ENCODE measurements at places on chromosomes 16 and 17.

DNA sequence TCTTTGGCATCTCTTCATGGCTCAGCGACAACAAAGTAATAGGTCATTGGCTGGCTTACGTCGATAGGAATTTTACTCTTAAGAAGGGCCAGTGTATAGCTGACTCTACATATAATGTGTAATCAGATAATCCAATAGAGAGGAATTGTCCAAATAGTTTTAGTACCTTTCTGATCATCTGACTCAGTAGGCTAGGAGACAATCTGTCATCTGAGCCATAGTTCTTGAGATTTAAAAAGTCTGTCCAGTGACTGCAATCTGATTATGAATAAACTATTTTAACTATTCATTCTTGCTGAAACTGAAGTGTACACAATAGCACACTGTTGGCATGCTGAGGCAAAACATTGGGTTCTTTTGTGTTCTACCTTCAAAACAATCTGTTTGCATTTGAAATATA is 21.4 kb upstream of the NOL11 start:
- DNase-seq: no peak

DNA sequence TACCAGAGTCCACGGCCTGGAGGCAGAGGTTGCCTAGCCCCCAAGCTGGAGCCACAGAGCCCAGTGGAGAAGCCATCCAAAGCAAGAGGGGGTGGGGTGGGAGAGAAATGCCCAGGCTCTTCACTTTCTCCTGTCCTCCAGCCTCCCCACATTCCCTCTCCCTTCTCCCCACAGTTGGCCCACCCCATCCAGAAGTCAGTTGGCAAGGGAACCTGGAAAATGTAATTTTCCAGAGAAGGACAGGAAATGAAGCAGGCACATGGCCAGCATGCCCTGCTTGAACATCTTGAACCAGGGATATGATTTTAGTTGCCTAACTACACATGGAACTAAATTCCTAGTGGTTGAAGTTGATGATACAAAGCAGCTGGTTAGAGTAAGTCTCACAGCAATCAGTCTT is 73.3 kb upstream of the IRX6 start:
- no peak for DNase-seq

DNA sequence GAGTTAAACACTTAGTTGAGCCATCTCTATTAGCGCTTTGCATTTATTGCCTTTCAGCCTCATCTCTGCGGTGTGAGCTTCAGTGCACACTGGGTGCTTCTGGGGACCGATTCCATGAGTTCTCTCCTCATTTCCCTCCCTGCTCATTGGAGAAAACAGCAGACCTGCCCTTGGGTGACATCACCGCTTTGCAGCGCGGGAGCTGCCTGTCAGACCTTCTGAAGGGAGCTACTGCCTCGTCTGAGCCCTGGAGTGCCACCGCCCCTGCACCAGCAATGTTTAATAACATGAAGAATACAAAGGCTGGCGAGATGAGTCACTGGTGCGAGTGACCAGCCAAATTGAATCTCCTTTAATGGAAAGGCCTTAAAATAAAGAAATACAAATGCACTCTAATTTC is 30.2 kb upstream of the CPPED1 start:
- no peak for DNase-seq

DNA sequence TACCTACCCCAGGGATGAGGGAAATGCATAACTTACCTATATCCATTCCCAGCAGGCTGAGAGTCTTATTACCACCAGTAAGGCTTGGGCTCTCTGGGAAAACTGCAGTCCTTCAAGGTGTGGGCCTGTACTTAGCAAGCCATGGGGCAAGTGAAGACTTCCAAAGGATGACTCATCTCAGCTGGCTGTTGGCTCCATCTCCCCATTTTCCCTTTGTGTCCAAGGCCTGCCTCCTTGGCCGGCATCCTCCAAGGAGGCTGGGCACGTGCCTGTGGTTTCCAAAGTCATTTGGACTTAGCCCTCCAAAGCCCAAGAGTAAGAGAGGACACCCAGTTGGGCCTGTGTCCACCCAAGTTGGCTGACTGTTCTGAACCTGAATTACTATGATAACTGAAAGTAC is 89.8 kb downstream of the TMEM100 start:
- DNase-seq: no peak

GRCh38 chr16:29824589-29825144 is 4.4 kb downstream of the MVP start:
- DNase-seq: no peak

GRCh38 chr16:55954906-55955305 is 79.7 kb upstream of the CES5A start:
- no peak for DNase-seq

DNA sequence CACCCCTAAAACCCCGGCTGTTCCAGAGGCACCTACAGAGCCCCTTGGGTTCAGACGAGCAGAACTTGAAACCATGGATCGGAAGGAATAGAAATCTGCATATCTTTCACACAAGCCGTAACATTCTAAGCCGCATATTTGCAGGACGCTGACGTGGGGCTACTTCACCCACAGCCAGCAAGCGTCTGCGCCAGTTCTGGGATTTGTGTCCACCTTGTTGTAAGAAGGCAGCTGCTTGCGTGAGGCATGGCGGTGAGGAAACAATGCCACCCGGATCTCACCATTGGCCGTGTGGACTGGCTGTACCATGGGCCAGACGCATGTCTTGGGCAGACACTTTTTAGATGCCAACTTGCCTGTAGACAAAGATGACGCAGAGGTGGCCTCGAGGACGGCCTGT is 34.5 kb downstream of the TNFRSF13B start:
- no peak for DNase-seq

GRCh38 chr16:50833929-50834328 is 92.0 kb downstream of the CYLD start:
- DNase-seq: no peak

- no peak for DNase-seq
Observed at GRCh38 chr16:75262104-75262799, 10.8 kb upstream of the BCAR1 start.

- DNase-seq: no peak
Observed at GRCh38 chr17:13385481-13385911, 216.2 kb downstream of the HS3ST3A1 start.

DNA sequence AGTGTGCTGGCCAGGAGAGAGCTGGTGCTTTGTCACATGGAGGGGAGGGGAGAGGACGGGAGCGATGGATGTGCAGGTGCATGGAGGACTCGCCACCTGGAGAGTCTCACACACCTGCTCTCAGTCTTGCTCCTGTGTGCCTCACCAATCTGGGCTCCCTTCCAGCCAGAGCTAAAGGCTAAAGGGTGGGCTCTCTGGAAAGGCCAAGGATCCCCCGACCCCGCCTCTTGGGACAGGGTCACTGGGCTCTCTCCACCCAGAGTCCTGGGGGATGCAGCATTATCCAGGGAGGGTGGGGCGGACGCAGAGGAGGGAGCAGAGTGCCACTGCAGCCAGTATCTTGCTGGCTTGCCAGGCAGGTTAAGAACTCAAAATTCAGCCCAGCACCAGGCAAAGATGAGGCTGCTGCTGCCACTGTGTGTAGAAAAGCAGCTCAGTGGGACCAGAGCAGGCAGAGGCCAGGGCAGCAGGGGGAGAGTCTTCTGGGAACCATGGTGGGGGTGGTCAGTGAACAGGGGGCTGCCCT is 5.4 kb upstream of the STAT5B start:
- DNase-seq: peak; percentile 3

DNA sequence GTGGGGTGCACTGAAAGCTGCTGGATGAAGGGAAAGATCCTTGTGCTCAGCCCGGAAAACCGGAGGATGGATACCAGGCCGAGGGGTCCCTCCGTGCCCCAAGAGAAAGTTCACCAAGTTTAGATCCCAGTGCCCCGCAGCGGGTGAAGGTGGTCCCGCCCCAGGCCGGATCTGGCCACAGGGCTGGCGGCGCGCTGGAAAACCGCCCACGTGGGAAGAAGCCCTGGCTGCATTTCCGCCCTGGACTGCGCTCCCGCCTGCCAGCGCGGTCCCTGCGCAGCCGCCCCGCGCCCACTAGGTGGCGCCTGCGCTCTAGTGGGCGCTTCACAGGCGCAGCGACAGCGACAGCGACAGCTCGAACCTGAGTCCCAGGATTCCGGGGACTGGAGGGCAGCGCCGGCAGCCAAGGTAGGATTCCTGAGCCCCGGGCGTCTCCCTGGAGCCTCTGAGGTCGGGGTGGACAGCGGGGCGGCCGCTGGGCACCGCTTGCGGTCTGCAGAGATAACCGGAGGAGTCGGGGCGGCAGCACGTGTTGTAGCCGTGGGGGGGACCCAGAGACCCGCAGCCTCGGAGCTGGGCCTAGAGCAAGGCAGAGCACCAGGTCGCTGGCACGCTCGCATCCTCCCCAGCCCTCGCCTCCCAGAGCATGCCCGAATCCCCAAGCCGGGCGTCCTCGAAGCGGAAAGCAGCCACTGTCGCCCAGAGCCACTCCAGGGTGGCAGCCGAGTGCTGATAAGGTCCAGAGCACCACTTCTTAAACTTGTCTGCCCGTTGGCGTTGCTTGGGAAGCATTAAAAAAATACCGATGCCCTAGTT is at the start of gene CHD9:
TSS of gene CHD9 (plus strand) at position 322 of the 816 bp plus-strand sequence. CDS start 101,099 bp downstream, outside the sequence.
- peak; percentile 72 for DNase-seq

DNA sequence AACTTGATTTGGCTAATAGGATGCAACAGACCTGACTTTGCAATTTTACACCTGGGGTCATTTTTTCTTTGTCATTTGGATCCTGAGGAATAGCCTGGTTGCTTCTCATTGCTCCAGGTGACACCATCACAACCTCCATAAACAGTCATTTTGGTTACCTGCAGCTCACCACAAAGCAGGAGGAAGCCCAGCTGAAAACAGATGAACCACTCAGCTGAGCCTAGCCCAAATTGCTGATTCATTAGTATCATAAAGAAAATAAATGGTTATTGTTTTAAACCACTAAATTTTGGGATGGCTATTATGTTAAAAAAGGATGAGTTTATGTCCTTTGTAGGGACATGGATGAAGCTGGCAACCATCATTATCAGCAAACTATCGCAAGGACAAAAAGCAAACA is 841.0 kb upstream of the EEF2KMT start:
- DNase-seq: no peak

DNA sequence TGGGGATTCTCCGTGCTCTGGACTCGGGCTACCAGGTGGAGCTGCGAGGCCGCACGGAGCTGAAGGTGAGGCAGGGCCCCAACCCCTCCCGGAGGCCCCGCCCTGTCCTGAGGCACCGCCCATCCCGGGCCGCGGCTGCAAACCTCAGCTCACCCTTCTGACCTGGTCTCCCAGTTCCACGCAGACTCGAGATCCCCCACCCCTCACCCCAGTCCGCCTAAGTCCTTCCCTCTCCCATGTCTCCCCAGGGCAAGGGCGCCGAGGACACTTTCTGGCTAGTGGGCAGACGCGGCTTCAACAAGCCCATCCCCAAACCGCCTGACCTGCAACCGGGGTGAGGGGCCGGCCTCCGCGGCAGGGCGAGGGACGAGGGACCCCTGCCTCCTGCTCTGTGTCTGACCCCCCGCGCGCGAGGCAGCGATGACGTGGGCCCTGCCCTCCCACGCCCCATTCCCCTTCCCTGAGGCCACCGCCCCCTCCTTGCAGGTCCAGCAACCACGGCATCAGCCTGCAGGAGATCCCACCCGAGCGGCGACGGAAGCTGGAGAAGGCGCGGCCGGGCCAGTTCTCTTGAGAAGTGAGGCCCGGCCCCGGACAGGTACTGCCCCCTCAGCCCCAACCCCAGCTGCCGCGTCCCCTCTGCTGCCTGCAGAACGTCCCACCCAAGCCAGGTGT is 13.7 kb downstream of the GUCY2D start:
- DNase-seq: peak; percentile 29

GRCh38 chr16:56988161-56988947 is 1.0 kb upstream of the NLRC5 start:
- DNase-seq: no peak

DNA sequence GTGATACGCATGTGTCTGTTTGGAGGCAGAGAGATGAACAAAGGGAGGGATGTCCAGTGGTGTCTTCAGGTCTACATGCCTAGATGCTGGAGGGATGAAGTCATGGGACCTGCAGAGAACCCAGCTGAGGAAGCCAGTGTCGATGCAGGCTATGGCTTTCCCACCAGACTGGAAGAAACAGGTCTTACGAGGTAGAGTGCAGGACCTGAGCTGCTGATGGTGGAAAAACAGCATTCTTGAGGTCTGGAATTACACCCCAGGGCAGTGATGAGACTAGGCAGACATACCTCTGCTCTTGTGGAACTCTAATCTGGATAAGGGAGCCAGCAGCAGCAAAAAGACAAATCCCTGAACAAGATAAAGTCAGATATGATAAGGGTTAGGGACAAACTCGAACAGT is 37.4 kb downstream of the ARSG start:
- DNase-seq: no peak

- no peak for DNase-seq
Observed at GRCh38 chr17:7022781-7023571, at the start of gene BCL6B. BCL6B (plus strand) TSS chr17:7023050; CDS start chr17:7023672, 622 bp downstream.

DNA sequence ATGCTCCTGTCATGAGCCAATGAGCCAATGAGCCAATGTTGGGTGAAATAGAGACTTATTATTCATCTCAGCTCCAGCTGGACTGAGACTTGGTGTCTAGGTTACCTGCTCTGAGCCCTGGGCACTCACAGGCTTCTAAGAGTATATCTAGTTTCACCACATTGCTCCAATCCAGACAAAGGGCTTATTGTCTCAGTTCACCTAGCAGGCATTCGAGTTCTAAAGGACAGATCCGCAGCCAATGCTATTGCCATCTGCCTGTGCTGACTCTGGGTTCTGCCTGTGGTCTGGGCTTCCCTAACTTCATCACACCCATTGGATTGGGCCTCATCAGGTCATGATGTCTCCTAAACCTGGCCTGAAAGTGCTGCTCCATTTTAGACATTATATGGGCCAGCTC is 66.1 kb upstream of the HS3ST4 start:
- DNase-seq: no peak

Measured in activated naive CD4-positive, alpha-beta T cell treated with anti-CD3 and anti-CD28 coated beads for 36 hours (primary cell).